ENCODE measurements at places on chromosomes 2 and 18. TPM values are rescaled to one million over a fixed set of nuclear protein-coding genes. Genes with fewer than 3 reads are reported as not detected.

Gene ROCK1
- 11.2 TPM for polyA plus RNA-seq

Gene SPATA3
- not detected for polyA plus RNA-seq

Gene PHOSPHO2
- 8.4 TPM for polyA plus RNA-seq

Gene DSG1
- polyA plus RNA-seq, result not detected

Gene ASB18
- not detected for polyA plus RNA-seq

Gene CRYGD
- polyA plus RNA-seq, result 0.42 TPM

Gene MAP3K19
- not detected for polyA plus RNA-seq

Gene CXCR2
- polyA plus RNA-seq, result not detected

Gene FRZB
- 2.3 TPM for polyA plus RNA-seq

Gene DLX2
- polyA plus RNA-seq, result not detected

Gene SLC9A2
- 0.06 TPM for polyA plus RNA-seq

Gene IMP4
- 62.4 TPM for polyA plus RNA-seq

Gene IL1RL2
- polyA plus RNA-seq, result 1.1 TPM

Gene CAVIN2
- polyA plus RNA-seq, result 0.55 TPM

Gene AKAIN1
- polyA plus RNA-seq, result 444 TPM

Gene IL36B
- not detected for polyA plus RNA-seq

Gene EFEMP1
- polyA plus RNA-seq, result 18.0 TPM

Gene ATOH8
- polyA plus RNA-seq, result not detected

Gene PPM1B
- 499 TPM for polyA plus RNA-seq

Gene CABYR
- polyA plus RNA-seq, result 7.1 TPM

Gene SCN2A
- 47.8 TPM for polyA plus RNA-seq

Gene KATNAL2
- 6.4 TPM for polyA plus RNA-seq

Gene ALPG
- not detected for polyA plus RNA-seq

Gene KYNU
- not detected for polyA plus RNA-seq

Gene ZSWIM2
- polyA plus RNA-seq, result not detected

Gene LCT
- polyA plus RNA-seq, result not detected

Gene SERPINB8
- 10.4 TPM for polyA plus RNA-seq

Gene IL36G
- not detected for polyA plus RNA-seq

Gene ANKRD30B
- 2.1 TPM for polyA plus RNA-seq

Gene ZNF385B
- polyA plus RNA-seq, result 25.8 TPM

Gene GPR39
- 2.0 TPM for polyA plus RNA-seq

Gene REG1B
- not detected for polyA plus RNA-seq

Gene NCKAP5
- polyA plus RNA-seq, result 3.3 TPM

Gene TRIM54
- polyA plus RNA-seq, result not detected

Gene POTEC
- not detected for polyA plus RNA-seq

Gene STK36
- polyA plus RNA-seq, result 1.7 TPM

Gene GPR155
- 25.8 TPM for polyA plus RNA-seq

Gene RBM44
- polyA plus RNA-seq, result 0.35 TPM

Gene MAPRE2
- polyA plus RNA-seq, result 160 TPM

Gene LIPG
- not detected for polyA plus RNA-seq

Gene TRIB2
- 65.4 TPM for polyA plus RNA-seq

Gene CNGA3
- not detected for polyA plus RNA-seq

Gene CAPN14
- polyA plus RNA-seq, result 0.14 TPM

Gene HJURP
- not detected for polyA plus RNA-seq

Gene ZNF892
- 1.2 TPM for polyA plus RNA-seq

Gene OSBPL1A
- polyA plus RNA-seq, result 151 TPM

Measured in Purkinje cell (primary cell).